Kidney tubule cell (primary cell): ENCODE measurements at places on chromosomes 1 and 21.

GRCh38 chr1:3531928-3532327 lies 77.5 kb downstream of the ARHGEF16 start:
- no peak for DNase-seq

- DNase-seq, result peak; percentile 72
Observed at GRCh38 chr21:38159355-38159754, 97.4 kb upstream of the KCNJ15 start.

GRCh38 chr1:57024855-57025254 lies 59.0 kb upstream of the C8B start:
- DNase-seq, result peak; percentile 23

DNA sequence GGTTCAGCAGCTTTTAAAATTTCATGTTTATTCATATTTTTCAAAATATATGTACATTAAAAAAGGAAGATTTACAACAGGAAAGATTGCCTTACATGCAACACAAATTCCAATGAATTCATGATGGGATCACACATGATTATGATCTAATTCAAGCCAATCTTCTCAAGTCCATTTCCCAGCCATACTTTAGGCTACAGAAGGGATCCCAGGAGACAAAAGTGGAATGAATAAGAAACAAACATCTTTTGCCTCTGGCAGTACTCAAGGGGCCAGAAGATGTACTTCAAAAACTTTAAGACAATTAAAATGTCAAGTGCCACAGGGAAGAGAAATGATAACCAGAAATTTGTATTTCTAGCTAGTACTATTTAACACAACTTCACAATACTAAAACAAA lies 10.2 kb upstream of the SH2D5 start:
- DNase-seq, result no peak

DNA sequence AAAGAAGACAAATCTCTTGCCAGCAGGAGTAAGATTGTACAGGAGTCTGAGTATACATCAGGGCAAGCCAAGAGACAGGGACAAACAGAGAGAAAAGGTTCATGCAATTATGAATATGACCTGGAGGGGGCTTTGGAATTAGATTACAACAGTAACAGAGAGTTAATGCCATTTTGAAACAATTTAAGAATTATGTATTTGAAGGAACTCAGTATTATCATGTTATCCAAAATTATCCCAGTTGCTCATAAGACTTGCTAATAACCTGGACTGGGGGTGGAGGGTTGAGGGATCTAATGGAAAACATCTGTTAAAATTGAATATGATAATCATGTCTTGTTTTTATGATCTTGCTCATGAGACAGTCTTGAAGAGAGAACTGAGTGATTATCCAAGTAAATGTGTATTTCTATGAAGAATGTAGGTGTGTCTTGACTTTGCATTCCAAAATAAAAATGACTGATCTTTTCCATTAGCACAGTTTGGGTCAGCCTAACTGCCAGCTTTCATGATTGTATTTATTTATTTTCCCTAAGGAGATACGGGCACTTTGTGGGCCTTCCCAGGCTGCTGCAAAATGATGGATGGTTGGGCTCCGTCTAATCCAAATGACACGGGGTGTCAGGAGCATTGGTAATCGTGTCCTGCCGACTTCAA lies 117.7 kb downstream of the ERG start:
- no peak for DNase-seq

DNA sequence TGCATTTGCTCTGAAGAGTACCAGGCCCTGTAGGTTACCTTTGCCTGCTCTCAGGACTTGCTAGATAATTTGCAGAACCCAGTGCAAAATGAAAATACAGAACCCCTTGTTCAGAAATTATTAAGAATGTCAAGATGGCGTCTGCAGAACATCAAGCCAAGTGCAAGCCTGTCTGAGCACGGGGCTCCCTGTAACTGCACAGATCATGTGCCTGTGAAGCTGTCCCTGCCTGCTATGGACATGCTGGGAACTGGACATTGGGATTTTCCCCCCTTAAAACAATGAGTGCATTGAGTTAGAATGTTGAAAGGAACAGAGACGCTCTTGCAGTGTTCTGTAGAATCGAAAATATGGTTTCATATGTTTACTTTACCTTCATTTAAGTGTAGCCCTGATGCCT lies 2.9 kb downstream of the CLDN14 start:
- no peak for DNase-seq

DNA sequence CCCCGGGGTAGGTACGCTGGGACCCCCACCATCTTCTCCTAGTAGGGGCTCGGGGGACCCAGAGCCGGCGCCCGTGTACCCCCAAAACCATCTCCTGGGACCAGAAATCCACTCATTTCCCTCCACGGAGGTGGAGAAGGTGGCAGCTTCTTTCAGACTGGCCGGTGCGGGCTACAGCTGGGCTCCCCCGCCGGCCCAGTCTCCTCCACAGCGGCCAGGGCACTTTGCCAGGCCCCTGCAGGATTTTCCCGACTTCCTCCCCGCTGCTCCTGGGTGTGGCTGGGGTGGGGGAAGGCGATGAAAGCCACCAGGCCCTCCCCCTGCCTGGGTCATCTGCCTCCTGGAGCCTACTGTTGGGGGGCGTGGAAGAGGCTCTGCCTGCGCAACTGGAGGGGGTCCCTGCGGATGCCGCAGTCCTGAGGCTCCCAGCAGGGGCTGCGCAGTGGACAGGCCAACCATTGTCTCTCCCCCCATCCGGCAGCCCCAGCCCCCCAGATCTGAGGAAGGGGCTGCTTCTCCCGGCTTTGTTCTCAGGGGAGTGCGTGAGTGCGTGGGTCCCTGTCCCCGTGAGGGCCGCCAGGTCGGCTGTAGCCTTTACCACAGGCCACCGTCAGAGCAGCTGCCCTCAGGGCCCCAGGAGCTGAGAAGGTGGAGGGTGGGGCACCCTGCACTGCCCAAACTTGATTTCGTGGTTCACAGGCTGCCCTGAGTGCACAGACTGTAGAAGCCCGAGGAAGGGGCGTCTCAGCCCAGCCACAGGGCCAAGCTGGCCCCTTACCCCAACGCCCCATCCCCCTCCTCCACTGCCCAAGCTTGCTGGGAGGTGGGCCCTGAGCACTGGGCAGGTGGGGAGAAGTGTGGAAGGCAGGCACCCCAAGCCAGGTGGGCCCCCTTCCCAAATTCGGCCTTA lies 1.3 kb downstream of the AGRN start:
- peak; percentile 86 for DNase-seq

- DNase-seq, result peak; percentile 84
Observed at GRCh38 chr1:40847023-40847745, 15.0 kb downstream of the CITED4 start.

DNA sequence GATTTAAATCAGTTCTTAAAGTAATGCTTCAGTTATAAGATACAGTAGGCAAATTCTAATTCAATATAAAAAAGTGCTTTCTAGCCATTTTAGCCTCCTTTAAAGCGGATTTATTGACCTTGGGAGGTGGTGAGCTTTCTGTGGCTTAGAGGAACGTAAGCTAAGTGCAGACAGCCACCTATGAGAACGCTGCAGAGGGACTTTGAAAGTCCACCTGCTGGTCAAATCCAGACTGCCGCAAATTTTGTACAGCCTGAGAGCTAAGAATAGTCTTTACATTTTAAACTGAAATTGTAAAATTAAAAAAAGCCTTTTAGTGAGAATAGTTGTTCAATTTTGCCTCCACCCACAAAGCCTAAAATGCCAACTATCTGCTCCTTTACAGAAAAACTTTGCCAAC lies 67.0 kb upstream of the SSX2IP start:
- no peak for DNase-seq

GRCh38 chr1:221672239-221672645 lies 69.6 kb downstream of the DUSP10 start:
- peak; percentile 60 for DNase-seq

GRCh38 chr1:107575226-107575625 lies 389.8 kb downstream of the VAV3 start:
- peak; percentile 44 for DNase-seq

DNA sequence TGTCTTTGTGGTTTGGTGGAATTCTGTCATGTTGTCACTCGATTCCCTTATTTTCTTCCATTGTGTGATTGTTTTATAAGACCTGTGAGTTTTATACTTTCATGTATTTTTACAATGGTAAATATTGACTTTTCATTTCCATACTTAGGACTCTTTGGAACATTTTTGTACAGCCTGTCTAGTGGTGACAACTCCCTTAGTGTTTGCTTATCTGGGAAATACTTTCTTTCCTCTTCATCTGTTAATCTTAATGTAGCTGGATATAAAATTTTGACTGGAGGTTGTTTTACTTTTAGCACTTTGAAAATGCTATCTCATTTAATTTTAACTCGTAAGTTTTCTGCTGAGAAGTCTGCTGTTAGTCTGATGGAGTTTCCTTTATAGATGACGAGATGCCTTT lies 310.5 kb downstream of the NUF2 start:
- DNase-seq, result no peak

GRCh38 chr1:48776393-48777218 lies at the start of gene BEND5:
Gene BEND5 (minus strand): TSS chr1:48776891. CDS start chr1:48776831, 60 bp downstream.
- DNase-seq, result peak; percentile 45
